Gastrocnemius medialis (tissue), 4 donors: ENCODE measurements at places on chromosomes 13 and 19. TPM values are rescaled to one million over a fixed set of nuclear protein-coding genes. Genes with fewer than 3 reads are reported as not detected.

RDH8 gene
- total RNA-seq, result not detected

- H3K4me3 ChIP-seq, result no peak overlapping the region
- DNase-seq, result no peak
These were observed 12.4 kb downstream of the DPRX start for GRCh38 chr19:53644061-53644816.

CACNG6 gene
- total RNA-seq, result 25.7 TPM

- no peak for DNase-seq
- H3K27me3 ChIP-seq, result no peaks in the 10 kb centered on the region
- peak overlapping the region; percentile 95 for H3K27ac ChIP-seq
- peak overlapping the region; percentile 96 for H3K4me3 ChIP-seq
- H3K36me3 ChIP-seq, result no peaks in the 10 kb centered on the region
These were observed 2.1 kb downstream of the RPL18A start for GRCh38 chr19:17861542-17862402.

GRCh38 chr13:49855930-49856329, 63.4 kb upstream of the KPNA3 start:
- no peak overlapping the region for H3K27ac ChIP-seq
- DNase-seq, result no peak
- no peaks in the 10 kb centered on the region for H3K4me1 ChIP-seq
- no peaks in the 10 kb centered on the region for H3K27me3 ChIP-seq
- H3K36me3 ChIP-seq, result no peaks in the 10 kb centered on the region
- H3K4me3 ChIP-seq, result no peak overlapping the region

DNA sequence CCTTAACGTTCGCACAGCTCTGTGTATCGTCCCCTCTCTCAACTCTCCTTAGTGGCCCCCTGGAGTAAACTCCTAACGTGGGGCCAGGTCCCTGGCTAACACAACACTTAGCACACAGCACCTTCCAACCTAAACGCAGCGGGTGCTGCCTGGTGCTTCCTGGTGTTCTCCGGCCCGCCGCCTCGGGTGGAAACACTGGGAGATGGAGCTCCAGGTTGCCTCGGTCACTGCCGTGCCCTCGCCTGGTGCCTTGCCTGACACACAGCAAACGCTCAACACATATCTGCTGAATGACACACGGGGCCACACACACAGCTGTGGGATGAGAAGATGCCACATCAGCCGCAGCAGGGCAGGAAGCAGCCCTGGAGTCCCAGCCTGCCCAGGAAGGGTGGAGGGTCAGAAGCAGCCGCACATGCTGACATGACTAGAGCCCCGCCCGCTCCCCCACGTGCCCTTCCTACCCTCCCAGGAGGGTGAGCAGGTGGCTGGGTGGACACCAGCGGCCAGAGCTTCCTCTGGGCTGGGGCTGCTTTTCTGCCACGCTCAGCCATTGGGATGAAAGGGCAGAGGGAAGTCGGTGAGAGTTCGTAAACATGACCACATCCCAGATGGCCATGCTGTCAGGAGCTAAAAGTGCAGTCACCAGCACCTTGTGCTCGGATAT, 6.6 kb downstream of the PEPD start:
- no peaks in the 10 kb centered on the region for H3K4me1 ChIP-seq
- DNase-seq, result peak; percentile 33
- no peaks in the 10 kb centered on the region for H3K27me3 ChIP-seq
- H3K27ac ChIP-seq, result no peak overlapping the region
- no peak overlapping the region for H3K4me3 ChIP-seq
- H3K36me3 ChIP-seq, result peaks cover 7% of the 10 kb centered on the region

GRCh38 chr19:14006766-14007562, 844 bp upstream of the RFX1 start:
- H3K36me3 ChIP-seq, result no peaks in the 10 kb centered on the region
- peak overlapping the region; percentile 96 for H3K27ac ChIP-seq
- peak overlapping the region; percentile 88 for H3K4me3 ChIP-seq

HS6ST3 gene
- 2.2 TPM for total RNA-seq

SELENOV gene
- total RNA-seq, result not detected

ELL gene
- total RNA-seq, result 27.0 TPM

DNA sequence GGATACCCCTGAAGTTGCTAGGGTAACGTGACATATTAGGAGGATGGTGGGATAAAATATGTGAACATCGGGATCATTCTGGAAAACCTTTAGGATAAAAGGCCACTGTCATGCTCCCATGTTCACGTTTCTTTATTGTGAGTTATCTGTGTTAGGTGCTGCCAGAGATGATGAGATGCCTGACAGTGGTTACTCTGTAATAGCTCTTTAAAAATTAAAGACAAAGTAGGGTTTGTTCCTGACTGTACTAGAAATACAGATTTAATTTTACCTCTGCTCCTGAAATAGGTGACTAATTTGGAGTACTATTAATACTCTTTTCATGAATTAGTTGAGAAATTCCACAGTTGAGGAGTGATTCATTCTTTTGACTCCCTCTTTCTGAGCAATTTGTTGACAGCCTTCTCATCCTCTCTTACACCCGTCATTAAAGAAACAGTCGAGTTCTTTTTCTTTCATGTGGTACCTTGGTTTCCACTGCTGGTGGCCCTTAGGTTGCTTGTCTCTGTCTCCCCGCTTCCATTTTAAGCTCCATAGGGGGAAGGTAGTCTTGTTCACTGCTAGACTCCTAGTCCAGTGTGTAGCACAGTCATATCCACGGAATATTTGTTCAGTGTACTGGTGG, 28.4 kb downstream of the SAE1 start:
- no peak for DNase-seq
- no peaks in the 10 kb centered on the region for H3K27me3 ChIP-seq
- H3K27ac ChIP-seq, result peak overlapping the region; percentile 70
- peak overlapping the region; percentile 12 for H3K4me3 ChIP-seq
- peaks cover 32% of the 10 kb centered on the region for H3K4me1 ChIP-seq
- no peaks in the 10 kb centered on the region for H3K36me3 ChIP-seq

DNA sequence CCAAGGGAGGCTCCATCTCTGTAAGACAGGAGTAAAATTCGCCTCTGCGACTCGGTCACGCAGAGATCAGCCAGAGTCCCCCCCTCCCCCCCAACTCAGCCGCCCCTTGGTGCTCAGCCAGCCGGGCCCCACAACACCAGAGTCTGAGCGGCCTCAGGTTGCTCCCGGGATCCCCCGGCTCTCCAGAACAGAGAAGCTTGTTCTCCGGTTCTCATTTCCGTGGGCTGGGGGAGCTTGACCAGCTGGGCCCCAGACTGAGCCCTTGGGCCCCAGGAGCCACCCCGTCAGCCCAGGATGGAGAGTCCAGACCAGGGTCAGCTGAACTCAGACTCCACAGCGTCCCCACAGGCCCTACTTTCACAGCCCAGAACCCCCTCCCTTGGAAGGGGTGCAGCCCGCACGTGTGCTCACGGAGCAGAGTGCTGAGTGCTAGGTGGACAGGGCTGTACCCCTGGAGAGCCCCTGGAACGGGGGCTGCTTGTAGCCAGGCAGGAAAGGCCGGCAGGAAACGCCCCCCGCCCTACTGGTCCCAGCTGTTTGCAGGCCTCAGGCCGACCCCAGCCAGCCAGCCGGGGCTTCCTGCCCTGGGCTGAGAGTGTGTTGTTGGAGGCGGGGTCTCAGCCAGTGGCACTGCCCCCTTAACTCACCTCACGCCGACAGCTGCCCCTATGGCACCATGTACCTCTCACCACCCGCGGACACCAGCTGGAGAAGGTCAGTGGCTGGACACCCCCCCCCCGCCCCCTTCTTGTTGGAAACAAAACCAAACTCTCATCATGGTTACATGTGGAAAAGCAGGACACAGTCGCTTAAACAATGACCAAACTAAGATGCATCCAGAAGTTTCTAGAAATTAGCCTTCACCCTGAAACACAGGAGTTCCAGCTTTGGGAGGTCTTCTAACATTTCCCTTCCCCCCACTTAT, 44.4 kb downstream of the COMP start:
- H3K36me3 ChIP-seq, result no peaks in the 10 kb centered on the region
- H3K4me1 ChIP-seq, result no peaks in the 10 kb centered on the region
- H3K4me3 ChIP-seq, result no peak overlapping the region

DNA sequence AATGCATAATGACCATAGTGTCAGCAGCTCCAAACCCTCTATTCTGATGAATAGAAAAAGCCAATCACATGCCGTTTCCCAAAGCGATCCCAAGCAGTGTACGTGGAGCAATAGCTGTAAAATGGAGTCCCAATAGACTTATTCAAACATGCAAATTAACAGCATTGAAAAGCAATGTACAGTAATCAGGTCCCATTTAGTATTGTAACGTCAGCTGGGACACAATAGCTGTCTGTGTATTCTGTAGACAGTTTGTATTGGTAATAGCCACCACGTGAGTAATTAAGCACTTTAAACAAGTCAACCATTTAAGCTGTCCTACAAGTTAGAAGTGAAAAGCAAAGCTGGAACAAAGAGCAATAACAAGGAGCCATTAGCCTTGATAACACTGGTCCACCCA, 698.2 kb downstream of the PCDH17 start:
- H3K4me1 ChIP-seq, result no peaks in the 10 kb centered on the region
- H3K27me3 ChIP-seq, result no peaks in the 10 kb centered on the region
- no peaks in the 10 kb centered on the region for H3K36me3 ChIP-seq
- no peak overlapping the region for H3K27ac ChIP-seq
